NCI-H1436 (cell line): ENCODE measurements at places on chromosomes 3 and 15.

DNA sequence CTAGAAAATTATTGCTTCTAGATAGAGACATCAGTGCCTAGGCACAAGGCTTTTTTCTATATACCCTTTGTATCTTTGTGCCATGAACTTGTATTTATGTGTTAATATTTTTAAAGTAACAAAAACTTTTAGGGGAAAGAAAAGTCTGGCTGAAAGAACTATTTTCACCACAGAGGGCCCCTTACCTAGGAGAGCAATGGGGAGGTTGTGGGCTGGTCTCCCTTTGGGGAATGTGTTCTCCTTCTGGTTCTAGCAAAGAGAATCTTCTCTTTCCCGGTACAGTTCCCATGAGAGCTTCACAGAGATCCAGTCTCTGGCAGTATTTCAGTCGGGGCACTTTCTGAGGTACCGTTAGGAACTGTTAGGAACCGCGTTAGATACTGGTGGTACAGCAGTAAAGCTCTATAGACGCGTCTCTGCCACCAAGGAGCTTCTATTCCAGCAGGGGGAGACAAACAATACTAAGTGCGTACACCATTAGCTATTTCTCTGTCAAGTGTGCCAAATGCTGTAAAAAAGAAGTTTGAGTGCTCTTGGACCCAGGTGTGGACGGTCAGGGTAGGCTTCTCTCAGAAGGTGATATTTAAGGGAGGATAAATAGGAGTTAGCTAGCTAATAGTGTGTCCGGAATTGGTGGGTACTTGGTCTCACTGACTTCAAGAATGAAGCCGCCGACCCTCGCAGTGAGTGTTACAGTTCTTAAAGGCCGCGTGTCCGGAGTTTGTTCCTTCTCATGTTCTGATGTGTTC, 4.6 kb upstream of the EPB42 start:
- peak; percentile 33 for DNase-seq

DNA sequence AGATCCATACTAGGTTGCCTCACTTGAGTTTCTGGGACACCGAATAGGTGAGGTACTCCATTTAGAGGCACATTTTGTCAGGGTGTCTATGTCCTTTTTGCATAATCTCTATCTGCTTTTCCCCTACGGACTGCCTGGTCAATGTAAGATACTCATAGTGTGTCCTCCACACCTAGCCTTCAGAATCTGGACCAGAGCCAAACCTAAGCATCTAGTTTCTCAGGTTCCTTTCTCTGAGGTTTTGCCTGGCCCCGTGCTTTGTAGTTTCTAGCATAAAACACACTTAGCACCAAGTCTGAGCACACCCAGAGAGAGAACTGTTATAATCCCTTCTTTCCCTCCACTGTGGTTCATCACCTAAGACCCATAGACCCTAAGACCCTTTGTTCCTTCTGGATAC, 105.9 kb upstream of the MLF1 start:
- no peak for DNase-seq

DNA sequence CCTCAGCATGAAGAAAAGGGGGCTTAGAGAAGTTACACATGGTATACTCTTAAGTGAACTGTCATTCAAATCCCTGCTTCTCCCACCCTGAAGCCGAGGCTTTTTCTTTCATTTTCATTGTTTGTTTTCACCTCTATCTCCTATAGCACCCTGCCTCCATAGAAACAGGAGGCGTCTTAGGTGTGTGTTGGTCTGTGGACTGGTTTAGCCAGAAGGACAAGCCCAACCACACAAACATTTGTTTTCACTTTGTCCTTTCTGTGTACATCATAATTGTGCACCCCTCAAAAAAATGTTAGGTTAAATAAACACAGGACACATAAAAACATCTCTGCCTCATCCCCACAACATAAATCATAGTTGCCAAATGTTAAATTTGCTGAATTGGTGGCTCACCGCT, 73.3 kb upstream of the UBE2E2 start:
- no peak for DNase-seq

- no peak for DNase-seq
Observed at GRCh38 chr15:94386351-94386750, 155.0 kb downstream of the MCTP2 start.

DNA sequence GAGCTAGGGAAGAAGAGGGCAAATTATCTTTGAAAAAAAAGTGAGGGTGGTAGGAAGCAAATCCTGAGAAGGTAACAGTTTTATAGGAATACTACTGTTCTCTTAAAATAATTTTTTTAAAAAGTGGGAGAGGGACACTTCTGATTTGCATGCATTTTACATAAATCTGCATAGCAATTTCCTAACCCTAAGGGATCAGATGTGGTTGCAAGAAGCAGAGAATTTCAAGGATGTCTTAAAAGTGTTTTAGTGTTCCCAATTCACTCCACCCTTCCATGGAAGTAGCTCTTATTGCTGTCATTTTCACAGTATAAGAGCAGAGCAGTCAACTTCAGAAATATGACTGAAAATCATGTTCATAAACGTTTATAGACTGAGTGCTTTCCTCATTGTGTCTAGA, 27.8 kb upstream of the RIOX2 start:
- no peak for DNase-seq

GRCh38 chr15:40894681-40895448, 615 bp downstream of the VPS18 start:
- peak; percentile 26 for DNase-seq

DNA sequence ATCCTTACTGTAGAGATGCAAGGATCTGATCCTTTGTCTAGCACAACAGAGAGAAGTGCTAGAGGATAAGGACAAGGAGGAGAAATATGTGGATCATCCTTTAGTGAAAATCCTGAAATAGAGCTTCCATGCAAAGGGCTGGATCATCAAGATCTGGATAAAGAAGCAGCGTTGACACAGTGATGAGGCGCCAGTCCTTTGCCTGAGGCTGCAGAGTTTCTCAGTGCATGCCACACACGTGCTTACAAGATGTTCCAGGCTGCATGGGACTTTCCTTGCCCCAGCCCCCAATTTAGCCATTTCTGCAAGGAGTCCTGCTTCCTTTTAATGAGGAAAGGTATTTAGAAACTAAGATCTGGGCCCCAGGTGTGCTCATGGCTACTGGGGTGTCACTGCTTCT, 7.2 kb upstream of the ABTB1 start:
- no peak for DNase-seq

DNA sequence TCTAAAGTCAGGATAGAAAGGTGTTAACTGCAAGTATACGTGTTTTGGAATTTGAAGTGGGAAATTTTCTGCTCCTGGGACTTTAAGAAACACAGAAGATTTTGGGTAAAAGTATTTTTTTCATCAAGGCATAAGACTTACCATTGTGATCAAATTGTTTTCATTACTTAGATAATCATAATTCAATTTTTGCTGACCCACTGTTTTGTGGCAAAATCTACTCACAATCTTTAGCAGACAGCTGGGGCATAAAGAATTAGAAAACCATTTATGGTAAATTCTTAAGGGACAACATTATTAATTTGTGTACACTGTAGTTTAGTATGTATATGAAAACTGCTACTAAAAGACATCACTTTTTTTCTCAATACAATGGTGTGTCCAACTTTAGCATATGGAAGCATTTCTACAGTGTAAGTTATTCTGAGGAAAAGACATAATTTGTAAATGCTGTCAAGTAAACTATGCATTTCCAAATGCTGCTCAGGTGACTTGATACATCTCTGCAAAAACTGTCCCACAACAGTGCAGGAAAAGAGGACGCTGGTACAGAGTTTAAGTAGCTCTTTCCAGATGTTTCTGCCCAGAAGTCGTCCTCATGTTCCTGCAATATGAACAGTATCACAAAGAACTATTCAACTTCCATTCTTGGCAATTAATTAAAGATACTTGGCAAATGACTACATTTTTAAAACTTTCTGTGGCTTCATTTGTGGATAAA, 52.3 kb downstream of the THSD4 start:
- no peak for DNase-seq

DNA sequence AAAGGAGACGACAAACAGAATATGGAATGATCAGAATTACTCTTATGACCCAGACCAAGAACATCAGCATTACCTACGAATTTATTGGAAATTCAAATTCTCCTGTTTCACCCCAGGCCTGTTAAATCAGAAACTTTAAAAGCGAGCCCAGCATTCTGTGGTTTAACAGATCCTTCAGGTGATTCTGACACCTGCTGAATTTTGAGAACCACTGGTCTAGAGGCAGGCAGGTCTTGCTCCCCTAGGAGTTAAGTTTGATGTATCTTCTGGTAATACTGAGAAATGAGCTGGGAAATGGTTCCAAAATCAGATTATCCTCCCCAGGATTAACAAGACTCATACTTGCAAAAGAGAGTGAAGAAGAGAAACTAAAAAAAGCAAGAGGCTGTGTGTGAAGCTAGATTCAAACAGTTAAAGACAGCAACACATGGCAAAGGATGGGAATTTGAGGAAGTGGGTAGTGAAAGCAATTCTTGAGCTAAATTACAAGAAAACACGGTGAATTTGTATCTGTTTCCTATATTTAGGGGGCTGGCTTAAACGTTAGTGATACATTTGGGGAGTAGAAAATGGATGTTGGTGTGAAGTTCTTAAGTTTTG, 66.0 kb downstream of the FLNB start:
- no peak for DNase-seq

DNA sequence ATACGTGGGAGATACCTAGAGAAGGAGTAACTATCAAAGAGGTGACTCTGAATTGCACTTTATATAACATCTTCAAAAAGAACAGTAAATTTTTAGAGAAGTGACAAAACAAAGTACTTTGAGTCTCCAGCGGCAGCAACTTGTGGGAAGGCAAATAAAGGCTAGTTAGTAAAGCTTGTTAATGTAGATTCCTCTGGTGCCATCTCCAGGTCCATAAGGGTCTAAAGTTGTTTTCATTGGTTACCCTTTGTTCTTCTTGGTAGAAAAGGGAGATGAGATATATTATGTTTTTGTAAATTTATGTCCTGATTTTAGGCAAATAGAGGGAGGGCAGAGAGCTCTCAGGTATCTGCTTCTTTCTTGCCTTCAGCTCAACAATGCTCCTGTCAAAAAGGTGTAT, 161.6 kb downstream of the MYRIP start:
- DNase-seq = no peak
